ENCODE measurements at places on chromosomes 4 and X.

DNA sequence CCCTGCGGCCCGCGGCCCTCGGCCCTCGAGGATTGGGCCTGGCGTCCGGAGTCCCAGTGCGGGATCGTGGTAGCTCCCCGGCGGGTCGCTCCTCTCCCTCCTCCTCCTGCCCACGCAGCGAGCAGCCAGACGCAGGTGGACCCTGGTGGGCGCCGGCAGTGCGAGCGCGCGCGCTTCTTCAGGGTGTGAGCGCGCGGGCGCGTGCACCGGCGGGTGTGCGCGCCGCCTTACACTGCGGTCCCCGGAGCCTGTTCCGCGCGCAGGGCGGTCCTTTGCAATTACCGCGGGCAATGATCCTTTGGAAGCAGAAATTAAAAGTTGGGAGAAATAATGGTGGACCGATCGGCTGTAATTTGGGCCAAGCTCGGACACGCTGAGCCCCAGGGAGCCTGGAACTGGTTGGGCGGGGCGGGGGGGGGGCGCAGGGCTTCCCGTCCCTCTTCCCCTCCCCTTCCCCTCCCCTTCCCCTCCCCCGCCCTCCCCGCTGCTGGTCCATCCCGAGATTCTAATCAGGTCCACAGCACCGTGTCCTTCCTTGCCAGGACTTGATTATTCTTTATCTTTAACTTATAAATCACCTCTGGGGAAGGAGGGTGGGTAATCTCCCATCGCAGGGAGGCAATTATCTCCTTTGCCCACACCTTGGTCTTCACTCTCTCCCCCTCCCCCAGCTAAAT is 1.6 kb upstream of the NKX1-1 start:
- no peak for DNase-seq

DNA sequence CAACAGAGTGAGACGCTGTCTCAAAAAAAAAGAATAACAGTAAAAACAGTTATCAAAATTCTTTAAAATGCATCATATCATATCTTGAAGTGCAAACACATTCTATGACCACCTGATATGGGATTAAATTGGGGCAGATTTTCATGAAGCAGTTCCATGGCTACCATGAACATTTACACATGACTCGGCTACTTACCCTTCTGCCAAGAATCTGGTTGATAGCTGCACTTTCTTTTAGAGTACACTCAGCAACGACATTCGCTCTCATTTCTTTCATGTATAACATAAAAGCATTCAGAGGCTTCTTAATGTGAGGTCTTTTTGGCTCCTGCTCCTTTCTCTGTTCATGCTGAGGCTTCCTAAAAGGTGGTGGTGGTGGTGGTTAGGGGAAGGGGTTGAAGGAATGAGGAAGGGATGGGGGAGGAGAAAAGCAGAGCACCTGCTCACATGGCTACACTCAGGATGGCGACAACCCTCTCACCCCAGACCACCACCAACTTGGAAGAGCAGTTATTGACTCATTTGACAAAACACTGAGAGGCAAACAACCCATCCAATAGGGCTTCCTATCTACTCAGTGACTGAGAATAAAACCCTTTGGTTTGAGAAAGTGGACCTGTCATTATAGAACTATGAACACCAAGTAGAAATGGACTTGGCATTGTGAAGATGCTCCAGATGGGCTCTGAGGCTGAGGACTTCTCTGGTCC is 88.5 kb downstream of the HADH start:
- no peak for DNase-seq

- DNase-seq: peak; percentile 71
Observed at GRCh38 chr4:40055863-40056715, 561 bp upstream of the N4BP2 start.

GRCh38 chrX:107566604-107567262 is 61.6 kb upstream of the PRPS1 start:
- DNase-seq: no peak

DNA sequence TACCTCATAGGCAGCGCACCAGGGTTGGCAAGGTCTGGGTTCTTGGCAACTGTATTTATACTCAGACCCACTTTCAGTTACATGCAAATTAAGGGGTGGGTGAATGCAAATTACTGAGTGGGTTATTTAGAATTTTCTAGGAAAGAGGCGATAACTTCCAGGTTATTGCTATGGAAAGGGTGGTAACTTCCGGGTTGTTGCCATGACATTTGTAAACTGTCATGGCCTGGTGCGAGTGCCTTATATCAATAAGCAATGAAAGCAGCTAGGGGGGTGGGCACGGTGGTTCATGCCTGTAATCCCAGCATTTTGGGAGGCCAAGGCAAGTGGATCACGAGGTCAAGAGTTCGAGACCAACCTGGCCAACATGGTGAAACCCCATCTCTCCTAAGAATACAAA is 57.5 kb upstream of the SLC7A3 start:
- DNase-seq: no peak

DNA sequence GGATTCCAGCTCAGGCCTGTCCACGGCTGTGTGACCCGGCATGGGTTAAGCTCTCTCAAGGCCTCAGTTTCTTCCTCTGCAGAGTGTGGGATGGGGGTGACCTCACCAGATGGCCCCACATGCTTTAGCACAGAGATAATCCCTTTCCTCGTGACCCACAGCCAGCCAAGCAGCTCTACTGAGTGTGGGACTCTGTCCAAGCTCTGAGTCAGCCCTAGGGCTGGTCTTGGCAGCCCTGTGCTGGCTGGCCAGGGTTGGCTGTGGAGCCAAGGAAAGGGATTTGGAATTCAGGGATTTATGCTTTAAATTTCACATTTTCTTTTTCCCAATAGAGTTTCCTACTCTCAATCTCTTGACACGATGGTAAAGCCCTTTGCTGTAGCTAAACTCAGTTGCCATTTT is 19.7 kb upstream of the SPON2 start:
- peak; percentile 90 for DNase-seq

- no peak for DNase-seq
Observed at GRCh38 chrX:124346117-124346876, at the start of gene SH2D1A. TSS of gene SH2D1A (plus strand) at chrX:124346563. CDS start at chrX:124346643, 80 bp downstream.

DNA sequence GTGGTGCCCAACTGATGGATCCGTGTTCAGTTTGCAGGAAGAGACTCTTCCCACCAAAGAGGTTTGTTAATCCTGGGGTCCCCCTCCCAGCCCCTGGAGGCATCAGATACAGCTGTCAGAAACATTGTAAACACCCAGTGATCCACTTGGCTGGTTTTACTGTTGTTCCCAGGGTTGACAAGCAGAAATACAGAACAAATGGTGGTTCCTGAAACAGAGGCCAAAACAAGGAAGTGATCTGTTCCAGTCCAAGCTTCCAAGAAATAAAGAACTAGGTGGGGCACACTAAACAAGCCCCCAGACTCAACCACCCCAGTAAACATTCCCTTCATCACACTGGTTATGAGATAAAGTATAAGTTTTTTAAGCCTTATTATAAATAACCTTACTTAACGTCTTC is 1.4 kb downstream of the TMLHE start:
- no peak for DNase-seq

DNA sequence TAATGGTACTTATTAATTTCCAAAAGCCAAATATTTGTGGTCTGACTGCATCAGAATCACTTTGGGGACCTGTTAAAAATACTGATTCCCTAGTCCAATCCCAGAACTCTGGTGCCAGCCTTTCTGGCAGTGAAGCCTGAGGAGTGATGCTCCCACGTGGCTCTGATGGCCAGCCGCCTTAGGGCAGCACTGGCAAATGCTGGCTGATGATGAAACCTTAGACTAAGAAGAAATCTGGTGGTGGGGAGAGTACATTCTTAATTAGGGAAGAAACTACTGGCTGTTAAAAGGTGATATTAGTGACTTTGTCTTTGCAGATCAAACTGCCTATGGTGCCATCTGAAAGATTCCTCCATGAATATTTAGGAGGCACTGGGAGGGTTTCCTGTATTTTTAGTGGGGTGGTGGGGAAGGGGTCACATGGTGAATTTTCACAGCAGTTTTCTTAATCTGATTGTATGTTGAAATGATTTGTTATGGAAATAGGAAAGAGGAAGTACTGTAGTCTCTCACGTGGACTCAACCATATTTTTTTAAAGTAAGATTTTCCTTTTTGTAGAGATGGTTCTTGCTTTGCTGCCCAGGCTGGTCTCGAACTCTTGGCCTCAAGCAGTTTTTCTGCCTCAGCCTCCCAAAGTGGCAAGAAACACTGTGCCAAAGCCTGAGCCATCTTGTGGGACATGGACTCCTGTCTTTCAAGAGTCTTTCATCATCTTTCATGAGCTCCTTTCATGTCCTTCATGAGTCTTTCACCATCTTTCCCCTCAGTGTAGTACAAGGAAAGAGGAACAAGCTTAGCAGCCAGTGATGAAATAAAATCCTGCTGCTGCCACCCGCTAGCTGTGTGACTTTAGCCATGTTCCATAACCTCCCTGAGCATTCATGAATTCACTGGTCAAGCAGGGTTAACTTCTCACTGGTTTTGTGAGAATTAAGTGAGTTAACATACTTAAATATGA is 90.8 kb downstream of the ZNF330 start:
- DNase-seq: no peak

DNA sequence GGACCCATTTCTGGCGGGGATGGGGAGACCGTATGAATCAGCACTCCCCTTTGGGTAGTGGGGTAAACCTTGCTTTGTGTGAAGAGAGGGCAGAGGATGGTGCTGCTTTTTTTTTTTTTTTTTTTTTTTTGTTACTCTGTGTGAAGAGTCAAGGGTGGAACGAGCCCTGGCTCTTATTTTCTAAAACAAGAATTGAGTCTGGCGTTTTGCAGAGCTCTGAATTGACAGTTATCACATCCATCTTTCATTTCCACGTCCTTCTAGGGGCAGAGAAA is 1.2 kb downstream of the SLAIN2 start:
- DNase-seq: no peak

DNA sequence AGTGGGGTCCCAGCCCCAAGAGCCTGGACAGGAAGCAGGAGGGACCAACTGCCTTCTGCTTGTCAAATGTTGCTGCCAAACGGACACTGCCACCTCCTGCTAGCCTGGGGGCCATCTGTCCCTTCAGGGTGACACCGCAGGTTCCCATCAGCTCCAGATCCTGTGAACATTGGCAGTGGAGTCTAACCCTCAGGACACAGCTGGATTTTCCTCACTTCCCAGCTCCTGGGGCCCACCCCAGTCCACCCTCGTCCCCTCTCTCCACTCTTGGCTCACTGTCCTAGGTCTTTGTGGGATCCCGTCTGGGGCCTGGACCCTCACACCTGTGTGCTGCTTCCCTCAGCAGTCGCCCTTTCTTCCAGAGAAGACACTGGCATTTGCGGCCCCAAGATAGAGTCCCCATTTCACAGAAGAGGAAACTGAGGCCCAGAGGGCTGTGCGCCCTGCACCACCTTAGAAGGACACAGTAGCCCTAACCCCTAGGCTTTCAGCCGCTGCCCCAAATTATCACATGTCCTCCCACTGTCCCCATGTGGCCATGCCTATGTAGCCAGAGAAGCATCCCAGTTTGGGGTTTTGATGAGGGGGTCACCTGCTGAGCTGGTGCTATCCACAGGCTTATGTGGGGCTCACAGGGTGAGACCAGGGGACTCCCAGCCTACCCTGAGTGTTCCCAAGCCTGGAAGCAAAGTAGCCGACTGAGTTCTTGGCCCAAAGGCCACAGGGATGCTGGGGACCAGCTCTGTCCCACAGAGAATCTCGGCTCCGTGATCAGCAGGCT is 20.1 kb downstream of the PPP2R2C start:
- DNase-seq: no peak

DNA sequence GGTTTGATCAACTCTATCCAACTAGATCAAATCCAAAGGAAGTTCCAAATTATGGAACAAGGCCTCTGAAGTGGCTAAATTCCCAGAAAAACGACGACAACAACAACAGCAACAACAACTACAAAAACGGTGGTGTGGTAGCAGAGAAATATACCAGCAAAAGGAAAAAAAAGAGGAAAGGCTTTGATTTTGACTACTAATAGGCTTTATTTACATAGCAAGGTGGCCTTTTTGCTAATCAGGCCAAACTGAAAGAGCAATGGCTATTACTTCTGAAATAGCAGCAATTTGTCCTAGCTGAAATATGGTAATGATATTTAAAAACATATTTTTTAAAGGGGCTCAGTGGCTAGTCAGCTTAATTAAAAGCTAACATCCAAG is 40.8 kb upstream of the TMPRSS11E start:
- no peak for DNase-seq

- no peak for DNase-seq
Observed at GRCh38 chr4:13541176-13541604, 3.1 kb downstream of the NKX3-2 start.

GRCh38 chr4:699816-700580 is 5.6 kb upstream of the PCGF3 start:
- DNase-seq: no peak

DNA sequence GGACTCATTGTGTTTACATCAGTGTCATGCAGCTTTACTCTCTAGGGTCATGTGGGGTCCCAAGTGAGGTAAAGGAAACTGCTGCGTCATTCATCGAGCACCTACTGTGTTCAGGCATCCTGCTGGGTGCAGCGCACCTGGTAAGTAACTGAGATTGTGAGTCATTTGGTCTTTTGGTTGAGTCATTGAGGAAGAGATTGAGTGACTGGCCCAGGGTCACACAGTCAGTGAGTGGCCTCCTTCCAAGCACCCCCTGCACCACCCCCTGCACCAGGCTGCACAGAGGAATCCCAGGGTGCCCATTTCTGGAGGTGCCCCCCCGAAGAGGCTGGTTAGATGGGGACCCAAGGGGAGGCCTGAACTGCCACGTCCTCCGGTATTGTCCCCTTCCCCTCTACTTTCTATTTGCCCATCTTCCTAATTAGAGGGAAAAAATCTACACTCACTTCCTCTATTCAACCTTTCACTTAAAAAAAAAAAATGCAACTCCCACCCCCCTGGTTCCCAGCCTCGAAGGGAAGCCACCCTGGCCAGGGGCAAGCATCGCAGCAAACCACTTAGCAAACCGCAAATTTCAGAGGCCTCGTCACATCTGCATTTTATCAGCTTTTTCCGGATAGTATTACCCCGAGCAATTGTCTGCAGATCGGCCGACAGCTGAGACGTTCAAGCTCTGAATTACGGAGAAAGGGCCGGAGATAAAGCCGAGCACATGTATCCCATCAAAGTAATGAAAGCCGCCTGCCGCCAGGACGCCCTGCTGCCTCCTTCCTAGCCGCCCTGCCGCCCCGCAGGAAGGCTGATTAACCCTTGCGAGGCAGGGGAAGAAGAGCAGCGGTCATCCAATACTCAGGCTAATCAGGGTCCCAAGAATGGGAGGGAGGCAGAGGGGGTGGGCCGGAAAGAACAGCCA is 96.3 kb upstream of the MSX1 start:
- DNase-seq: peak; percentile 87

DNA sequence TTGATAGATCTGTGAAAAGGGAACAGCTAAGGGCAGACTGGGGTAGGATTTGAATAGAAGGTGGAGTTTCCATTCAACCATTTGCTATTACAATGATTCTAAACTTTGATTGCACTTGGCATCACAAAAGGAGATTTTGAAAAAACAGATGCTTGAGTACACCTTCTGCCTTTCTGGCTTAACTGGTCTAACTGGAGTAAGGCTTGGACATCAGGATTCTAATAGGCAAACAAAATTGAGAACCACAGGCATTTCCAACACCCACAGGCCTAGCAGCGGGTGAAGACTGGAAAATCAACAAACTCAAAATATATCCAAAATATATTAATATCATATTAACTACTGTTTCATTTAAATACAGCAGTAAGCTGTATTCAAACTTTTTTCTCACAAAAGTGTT is 1.9 kb upstream of the VEGFC start:
- DNase-seq: no peak

Measured in fibroblast of skin of left quadriceps (primary cell).